ENCODE measurements at places on chromosomes 16 and 17.

- DNase-seq, result no peak
Observed at GRCh38 chr16:85901773-85902365, 2.9 kb downstream of the IRF8 start.

DNA sequence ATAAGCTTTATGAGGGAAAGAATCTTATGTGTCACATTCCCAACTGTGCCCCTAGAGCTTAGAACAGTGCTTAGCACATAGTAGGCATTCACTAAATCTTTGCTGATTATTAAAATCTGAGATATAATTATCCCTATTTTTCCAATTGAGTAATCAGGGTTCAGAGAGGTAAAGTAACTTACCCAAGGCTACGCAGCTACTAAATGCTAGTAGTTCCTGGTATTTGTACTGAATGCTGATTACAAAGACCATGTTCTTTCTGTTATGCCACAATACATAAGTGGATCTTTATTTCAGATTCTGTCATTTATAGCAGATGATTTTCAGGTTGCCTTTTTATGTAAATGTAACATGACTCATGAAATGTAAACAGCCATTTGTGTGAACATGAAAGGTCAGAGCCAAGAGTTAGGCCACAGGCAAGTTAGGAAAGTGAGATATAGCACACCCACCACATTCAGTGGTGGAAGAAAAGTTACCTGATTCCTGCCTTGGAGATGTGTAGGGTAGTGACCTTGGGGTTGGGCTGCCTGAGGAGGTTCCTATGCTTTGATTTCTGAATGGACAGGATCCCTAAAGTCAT is 77.2 kb downstream of the FTO start:
- DNase-seq, result no peak

GRCh38 chr17:38762231-38762630 is 9.7 kb downstream of the PSMB3 start:
- DNase-seq, result no peak

DNA sequence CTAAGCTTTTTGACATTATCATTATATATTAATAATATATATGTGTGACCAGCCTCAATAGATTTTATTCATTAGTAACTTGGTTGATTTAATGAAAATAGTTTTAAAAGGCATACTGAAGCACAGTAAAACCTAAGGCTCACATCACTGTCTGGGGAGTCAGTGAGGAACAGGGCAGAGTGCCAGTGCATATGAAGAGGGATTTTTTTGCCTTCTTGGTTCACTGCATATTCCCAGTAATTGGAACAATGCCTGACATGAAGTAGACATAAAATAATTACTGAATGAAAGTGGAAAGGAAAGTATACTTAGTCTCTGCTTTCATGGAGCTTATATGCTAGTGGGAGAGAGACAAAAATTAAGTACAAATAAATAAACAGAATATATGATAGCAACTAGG is 81.1 kb downstream of the FTO start:
- DNase-seq, result no peak

GRCh38 chr17:70691150-70691549 is 521.8 kb downstream of the KCNJ2 start:
- no peak for DNase-seq

DNA sequence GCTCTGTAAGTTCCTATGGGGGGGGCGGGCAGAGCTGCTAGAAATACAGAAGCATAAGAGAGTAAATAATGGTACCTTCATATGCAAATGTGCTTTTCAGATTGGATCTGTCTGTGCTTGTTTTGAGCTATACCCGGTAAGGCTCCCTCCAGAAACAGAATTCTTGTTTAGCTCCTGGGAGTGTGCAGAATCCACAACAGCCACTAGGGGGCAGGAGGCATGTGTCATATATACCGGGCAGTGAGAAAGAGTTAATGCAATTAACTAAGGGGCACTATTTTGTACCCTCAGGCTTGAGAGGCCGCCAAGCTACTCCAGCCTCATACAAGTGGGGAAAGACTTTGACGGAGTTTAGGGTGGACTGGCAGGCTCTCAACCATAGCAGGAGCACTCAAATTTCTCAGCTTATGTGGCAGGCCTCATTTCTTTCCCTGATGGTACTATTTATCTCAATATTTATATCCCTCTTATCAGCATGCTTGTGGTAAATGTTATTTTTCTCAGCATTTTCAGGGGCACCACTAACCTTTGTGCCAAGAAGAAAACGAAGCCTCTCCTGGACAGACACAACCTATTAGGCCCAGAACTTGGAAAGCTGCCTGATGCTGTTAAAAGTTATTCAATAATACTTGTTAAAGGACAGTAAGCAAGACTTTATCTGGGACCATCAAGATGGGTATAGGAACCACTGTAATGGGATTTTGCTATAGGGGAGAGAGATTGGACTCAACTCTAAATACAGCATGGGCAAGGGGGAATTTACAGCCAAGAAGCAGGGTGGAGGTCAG is 10.7 kb upstream of the CENPV start:
- peak; percentile 63 for DNase-seq

- DNase-seq, result no peak
Observed at GRCh38 chr16:30771726-30772125, 9.6 kb downstream of the RNF40 start.

DNA sequence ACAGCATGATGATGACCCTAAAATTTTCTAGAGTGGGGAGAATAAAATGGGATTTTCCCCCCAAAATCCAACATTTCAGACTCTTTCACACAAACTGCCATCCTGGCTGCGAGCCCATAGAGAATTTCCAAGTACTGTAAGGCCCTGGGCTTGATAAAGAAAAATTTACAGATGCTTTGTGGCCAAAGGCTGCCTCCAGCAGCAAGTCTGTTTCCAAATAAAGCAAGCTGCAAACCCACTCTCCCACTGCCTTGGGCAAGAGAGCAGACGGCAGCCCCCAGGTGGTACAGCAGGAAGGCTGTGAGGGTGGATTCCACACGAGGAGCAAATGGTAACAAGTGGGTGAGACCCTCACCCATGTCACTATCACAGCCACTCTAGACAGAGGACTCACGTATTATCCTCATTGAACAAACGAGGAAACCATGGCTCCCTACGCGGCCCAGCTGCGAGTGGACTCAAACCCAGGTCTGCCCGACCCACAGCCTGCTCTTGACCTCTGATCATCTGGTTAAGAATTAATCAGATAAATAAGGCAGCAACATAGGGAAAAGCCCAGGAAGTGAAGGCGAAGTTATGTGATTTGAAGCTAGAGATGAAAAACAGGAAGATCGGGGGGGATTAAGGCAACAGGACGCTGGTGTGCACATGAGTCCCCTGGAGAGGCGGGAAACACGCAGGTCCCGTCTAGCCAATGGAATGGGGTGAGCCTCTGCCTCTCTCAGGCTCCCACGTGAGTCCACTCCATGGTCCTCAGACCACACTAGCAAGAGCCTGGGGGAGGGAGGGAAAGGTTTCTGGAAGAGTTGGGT is 37.4 kb downstream of the AXIN2 start:
- DNase-seq, result no peak

DNA sequence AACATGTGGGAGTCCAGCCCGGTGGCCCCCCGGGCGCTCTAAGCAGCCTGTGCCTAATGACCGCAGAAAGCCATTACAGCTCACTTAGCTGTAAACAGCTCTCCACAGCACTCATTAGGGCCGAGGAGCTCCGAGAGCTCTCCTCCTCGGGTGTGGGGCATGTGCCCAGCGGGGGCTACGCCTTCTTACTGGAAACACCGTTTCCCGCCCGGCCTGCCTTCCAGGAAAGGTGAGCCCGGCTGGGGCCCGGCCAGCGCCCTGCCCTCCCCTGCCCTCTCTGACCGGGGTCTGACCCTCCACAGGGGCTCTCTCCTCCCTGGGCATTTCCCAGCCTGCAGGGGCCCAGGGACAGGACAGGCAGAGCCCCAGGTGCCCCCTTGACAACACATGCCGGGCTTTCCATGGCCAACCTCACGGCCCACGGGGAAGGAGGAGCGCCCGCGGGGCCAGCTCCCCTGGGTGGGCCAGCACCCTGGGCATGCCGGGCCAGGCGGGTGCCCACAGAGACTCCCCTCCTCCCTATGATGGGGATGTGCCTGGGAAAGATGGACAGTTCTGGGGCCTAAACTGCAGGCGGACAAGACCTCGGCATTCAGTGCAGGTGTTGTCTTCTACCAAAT is 72.6 kb downstream of the SDK2 start:
- DNase-seq, result no peak

DNA sequence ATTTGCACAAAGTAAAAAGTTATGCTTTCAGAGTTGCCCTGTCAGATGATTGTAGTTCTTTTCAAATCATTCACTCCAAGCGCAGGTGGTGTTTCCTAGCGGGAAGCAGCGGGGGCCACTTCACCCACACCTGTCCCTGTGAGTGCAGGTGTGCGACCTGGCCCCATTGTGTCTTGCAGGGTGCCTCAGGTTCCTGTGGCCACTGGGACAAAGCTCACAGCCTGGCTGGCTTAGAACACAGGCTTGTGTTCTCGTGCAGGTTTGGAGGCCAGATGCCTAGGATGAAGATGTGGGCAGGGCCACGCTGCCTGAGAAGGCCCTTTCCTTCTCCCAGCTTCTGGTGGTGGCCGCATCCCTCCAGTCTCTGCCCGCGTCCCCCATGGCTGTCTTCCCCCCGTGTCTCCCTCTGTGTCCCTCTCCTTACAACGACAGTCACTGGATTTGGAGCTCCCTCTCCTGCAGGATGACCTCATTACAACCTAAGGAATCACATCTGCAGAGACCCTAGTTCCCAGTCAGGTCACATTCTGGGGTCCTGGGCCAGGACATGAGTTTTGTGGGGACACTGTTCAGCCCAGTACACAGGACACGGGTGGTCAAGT is 90.5 kb downstream of the NPIPB11 start:
- no peak for DNase-seq

GRCh38 chr17:79948406-79948944 is 87.2 kb downstream of the TBC1D16 start:
- no peak for DNase-seq

DNA sequence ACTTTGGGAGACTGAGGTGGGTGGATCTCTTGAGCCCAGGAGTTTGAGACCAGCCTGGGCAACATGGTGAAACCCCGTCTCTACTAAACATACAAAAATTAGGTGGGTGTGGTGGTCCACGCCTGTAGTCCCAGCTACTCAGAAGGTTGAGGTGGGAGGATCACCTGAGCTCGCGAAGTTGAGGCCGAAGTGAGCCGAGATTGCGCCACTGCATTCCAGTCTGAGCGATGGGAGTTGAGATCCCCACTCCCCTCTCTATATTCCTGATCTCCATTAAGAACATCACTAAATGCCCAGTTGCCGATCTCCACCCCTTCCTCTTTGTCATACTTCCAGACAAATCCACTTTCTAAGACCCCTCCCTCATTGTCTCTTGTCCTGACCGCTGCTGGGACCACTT is 24.3 kb upstream of the ZNF652 start:
- no peak for DNase-seq

- DNase-seq, result no peak
Observed at GRCh38 chr16:11391576-11391975, 46.3 kb downstream of the RMI2 start.

DNA sequence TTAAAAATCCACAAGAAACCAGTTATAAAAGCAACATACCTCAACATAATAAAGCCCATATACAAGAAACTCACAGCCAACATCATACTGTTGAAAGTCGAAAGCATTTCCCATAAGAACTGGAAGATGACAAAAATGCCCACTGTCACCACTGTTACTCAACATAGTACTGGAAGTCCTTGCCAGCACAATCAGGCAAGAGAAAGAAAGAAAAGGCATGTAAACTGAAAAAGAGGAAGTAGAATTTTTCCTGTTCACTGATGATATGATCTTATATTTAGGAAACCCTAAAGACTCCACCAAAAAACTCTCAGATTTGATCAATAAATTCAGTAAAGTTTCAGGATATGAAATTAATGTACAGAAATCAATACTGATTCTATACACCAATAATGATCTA is 45.1 kb downstream of the AHSP start:
- DNase-seq, result no peak

GRCh38 chr17:67358612-67359011 is 7.8 kb downstream of the PSMD12 start:
- DNase-seq, result no peak

DNA sequence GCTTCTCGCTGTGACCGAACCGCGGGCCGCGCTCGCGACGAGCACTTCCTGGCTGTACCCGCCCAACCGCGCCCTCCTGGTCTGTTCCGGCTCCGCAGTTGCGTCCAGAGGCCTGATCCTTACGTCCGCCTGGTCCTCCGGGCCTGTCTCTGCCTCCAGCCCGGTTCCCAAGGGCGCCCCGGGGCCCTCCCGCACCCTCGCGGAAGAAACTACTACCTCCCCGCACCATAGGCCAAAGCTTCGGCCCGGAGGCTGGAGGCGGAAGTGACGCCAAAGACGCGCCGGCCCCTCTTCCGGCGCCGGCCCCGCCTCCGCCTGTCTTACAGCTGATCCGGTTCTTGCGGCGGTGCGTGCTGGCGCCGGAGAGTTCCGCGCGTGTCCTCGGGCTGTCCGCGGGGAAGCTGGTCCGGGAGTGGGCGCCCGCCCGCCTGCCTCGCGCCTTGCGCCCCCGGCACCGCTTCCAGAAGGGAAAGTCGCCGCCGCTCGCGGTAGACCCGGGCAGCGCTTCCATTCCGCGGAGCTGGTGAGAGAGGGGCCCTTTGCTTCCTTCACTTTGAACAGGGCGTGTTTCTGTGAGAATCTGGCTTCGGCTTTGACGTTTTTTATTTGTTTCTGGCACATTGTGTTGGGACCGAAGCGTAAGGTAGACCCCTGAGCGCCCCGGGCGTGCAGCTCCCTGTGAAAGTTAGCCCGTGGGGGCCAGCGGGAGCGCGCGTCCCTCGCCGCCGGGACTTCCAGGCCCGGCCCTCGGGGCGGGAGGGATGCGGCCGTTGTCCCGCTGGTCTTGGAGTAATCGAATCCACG is at the start of gene ZNF778:
Gene ZNF778, plus strand, starts transcription at position 316 of the 804 bp plus-strand sequence. CDS start 3,425 bp downstream, outside the sequence.
- no peak for DNase-seq

GRCh38 chr16:13335879-13336278 is 434.5 kb downstream of the SHISA9 start:
- no peak for DNase-seq

DNA sequence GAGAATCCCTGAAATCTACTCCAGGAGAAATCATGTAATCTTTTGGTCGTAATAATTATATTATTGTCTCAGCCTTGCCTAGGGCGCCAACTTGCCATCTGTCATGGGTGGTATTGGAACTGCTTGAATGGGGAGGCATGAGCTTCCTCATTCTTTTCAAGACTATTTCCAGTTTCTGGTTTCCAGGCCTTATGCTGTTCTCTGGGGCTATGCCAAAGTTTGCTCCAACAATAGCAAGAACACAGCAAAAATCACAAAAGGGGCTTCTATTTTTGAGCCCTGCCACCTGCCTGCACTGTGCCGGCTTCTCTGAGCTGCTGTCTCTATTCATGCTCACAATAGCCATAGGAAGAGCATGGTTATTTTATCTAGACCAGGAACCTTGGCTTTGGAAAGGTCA is 111.7 kb downstream of the SPECC1 start:
- no peak for DNase-seq

- no peak for DNase-seq
Observed at GRCh38 chr16:1747934-1748333, 23.4 kb downstream of the NME3 start.

- DNase-seq, result no peak
Observed at GRCh38 chr17:63189930-63190329, 223.9 kb downstream of the TANC2 start.

DNA sequence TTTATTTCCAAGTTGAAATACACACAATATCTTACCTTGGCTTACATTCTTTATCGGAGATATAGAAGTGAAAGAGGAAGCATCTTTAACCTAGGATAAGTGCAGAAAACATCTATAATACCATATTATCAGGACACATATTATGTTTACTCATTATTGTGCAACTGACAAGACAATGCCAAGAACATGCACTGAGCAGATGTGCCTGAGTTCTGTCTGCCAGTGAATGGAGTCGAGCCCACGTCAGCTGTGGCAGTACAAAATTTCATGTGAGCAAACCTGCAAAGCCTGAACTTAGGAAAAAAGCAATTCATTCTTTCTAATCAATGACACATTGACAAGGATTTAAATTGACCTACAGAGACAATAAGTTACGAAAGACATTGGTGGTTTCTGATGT is 154.4 kb downstream of the AXIN2 start:
- no peak for DNase-seq

Measured in progenitor cell of endocrine pancreas (in vitro differentiated cells).